ENCODE measurements at places on chromosomes 2 and 18.

- no peak for DNase-seq
Measured at GRCh38 chr2:234955091-234955591, 3.3 kb downstream of the SH3BP4 start.

GRCh38 chr2:24613154-24613814, 122.2 kb downstream of the NCOA1 start:
- no peak for DNase-seq

GRCh38 chr2:215368493-215368809, 56.6 kb downstream of the ATIC start:
- no peak for DNase-seq

GRCh38 chr18:55076643-55077218, 117.5 kb upstream of the CCDC68 start:
- no peak for DNase-seq

- DNase-seq = no peak
Measured at GRCh38 chr18:28363124-28363523, 186.2 kb upstream of the CDH2 start.

Data from stimulated activated CD8-positive, alpha-beta memory T cell treated with anti-CD3 and anti-CD28 coated beads, Interleukin-15, amount 100 ng/mL, for 24 hours (primary cell).